ENCODE measurements at places on chromosomes 5 and 9. TPM values are rescaled to one million over a fixed set of nuclear protein-coding genes. Genes with fewer than 3 reads are reported as not detected.
A peak's percentile ranks its signal among the peaks of the same experiment; 100 is the strongest.

GRCh38 chr9:133825555-133826218 lies 87.5 kb upstream of the SARDH start:
- no peaks in the 10 kb centered on the region for H3K4me1 ChIP-seq
- H3K4me3 ChIP-seq, result no peak overlapping the region
- H3K27ac ChIP-seq, result no peak overlapping the region
- no peaks in the 10 kb centered on the region for H3K36me3 ChIP-seq
- DNase-seq, result no peak
- H3K27me3 ChIP-seq, result no peaks in the 10 kb centered on the region

- peaks cover 5% of the 10 kb centered on the region for H3K27me3 ChIP-seq
- H3K27ac ChIP-seq, result no peak overlapping the region
- H3K36me3 ChIP-seq, result no peaks in the 10 kb centered on the region
- no peak overlapping the region for H3K4me3 ChIP-seq
- no peak for DNase-seq
Measured at GRCh38 chr9:124012368-124013301, 1.1 kb downstream of the LHX2 start.

DNA sequence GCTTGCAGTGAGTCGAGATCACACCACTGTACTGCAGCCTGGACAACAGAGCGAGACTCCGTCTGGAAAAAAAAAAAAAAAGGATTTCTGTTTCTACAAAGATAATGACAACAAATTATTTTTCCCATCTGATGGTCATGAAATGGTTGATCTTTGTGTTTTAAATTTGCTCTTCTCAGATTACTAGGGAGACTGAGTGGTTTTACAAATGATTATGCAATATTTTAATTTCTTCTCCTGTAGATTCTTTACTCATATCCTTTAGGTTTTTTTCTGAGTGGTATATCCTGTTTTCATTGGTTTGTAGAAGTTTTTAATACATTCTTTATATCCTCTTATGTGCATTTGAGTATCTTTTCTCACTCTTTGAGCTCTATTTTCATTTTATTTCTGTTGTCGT lies 20.6 kb upstream of the AUH start:
- no peak for DNase-seq
- H3K27ac ChIP-seq, result no peak overlapping the region
- H3K27me3 ChIP-seq, result no peaks in the 10 kb centered on the region
- no peak overlapping the region for H3K4me3 ChIP-seq
- H3K4me1 ChIP-seq, result no peaks in the 10 kb centered on the region

SLC6A7 gene
- total RNA-seq, result not detected

ABCA1 gene
- 2.6 TPM for total RNA-seq

GRCh38 chr9:101716629-101717028 lies 21.8 kb downstream of the GRIN3A start:
- no peak for DNase-seq
- no peaks in the 10 kb centered on the region for H3K36me3 ChIP-seq
- H3K27ac ChIP-seq, result no peak overlapping the region
- H3K4me1 ChIP-seq, result no peaks in the 10 kb centered on the region
- no peak overlapping the region for H3K4me3 ChIP-seq

GRCh38 chr5:79800979-79801827 lies 111.6 kb downstream of the CMYA5 start:
- DNase-seq, result no peak
- no peak overlapping the region for H3K27ac ChIP-seq

GRCh38 chr9:806285-807156 lies 35.0 kb upstream of the DMRT1 start:
- no peak overlapping the region for H3K27ac ChIP-seq
- H3K4me1 ChIP-seq, result no peaks in the 10 kb centered on the region
- H3K27me3 ChIP-seq, result no peaks in the 10 kb centered on the region
- H3K36me3 ChIP-seq, result no peaks in the 10 kb centered on the region
- peak; percentile 8 for DNase-seq
- H3K4me3 ChIP-seq, result no peak overlapping the region

Data from Panc1 (cell line).